ENCODE measurements at places on chromosomes 3 and 15. TPM values are rescaled to one million over a fixed set of nuclear protein-coding genes. Genes with fewer than 3 reads are reported as not detected.

TMEM207 gene
- not detected for total RNA-seq

DNAH12 gene
- 0.15 TPM for total RNA-seq

ZNF662 gene
- total RNA-seq = 5.5 TPM

NEK11 gene
- 1.3 TPM for total RNA-seq

COL6A5 gene
- total RNA-seq = not detected

NSUN3 gene
- total RNA-seq = 9.6 TPM

CIAO2A gene
- total RNA-seq = 65.6 TPM

CTXN2 gene
- not detected for total RNA-seq

ATRIP gene
- total RNA-seq = 3.8 TPM

CCR8 gene
- not detected for total RNA-seq

CEP19 gene
- total RNA-seq = 0.76 TPM

PLCH1 gene
- 0.51 TPM for total RNA-seq

DUOXA1 gene
- total RNA-seq = not detected

RTP1 gene
- total RNA-seq = not detected

SH2D7 gene
- not detected for total RNA-seq

LRRC15 gene
- 0.05 TPM for total RNA-seq

SAMD7 gene
- not detected for total RNA-seq

FBXL2 gene
- 1.9 TPM for total RNA-seq

OXNAD1 gene
- 21.6 TPM for total RNA-seq

DNAJC13 gene
- total RNA-seq = 40.4 TPM

LSMEM2 gene
- 36.6 TPM for total RNA-seq

MYLK gene
- total RNA-seq = 9.1 TPM

CPB1 gene
- 1.7 TPM for total RNA-seq

FEZF2 gene
- not detected for total RNA-seq

SIDT1 gene
- total RNA-seq = 0.68 TPM

CPN2 gene
- 4.5 TPM for total RNA-seq

ATP13A5 gene
- total RNA-seq = not detected

All from heart right ventricle (tissue), 16 donors.